ENCODE measurements at places on chromosomes 12 and 14.

DNA sequence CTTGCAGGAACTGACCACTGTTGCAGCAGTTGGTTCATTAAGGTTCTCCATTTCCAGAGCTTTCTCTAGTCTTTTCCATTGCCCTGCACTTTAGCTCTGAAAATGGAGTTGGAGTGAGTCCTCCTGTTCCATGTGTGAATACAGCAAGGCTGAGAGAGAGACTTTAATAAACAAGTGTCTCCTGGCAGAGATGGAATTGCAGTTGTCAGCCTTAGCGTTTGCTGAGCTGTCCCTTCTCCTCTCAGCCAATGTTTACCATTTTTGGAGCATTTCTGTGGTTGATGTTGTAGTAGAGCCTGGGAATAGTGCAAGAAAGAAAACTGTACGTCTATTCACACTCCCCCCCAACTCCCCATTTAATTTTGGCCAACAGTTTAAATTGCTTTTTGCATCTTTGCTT is 7.5 kb upstream of the MANSC4 start:
- DNase-seq = no peak

DNA sequence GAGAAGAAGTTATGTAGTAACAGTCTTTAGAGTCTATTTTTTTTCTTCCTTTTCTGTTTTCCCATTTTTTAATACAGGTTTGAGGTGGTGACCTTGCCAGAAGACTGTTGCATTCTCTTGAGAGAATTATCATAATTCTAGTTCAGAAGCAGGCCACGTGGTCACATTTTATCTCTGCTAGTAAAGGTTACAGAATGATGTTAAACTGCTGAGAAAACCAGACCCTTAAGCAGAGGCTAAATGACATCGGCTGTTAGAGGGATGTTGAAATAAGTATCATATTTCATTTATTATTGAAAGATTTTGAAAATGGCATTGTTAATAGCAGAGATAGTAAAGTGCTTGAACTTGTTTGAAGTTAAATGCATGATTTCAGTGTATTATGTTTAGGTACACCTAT is 49.2 kb downstream of the BRMS1L start:
- no peak for DNase-seq

GRCh38 chr12:19491863-19492262 is 52.6 kb downstream of the AEBP2 start:
- no peak for DNase-seq

DNA sequence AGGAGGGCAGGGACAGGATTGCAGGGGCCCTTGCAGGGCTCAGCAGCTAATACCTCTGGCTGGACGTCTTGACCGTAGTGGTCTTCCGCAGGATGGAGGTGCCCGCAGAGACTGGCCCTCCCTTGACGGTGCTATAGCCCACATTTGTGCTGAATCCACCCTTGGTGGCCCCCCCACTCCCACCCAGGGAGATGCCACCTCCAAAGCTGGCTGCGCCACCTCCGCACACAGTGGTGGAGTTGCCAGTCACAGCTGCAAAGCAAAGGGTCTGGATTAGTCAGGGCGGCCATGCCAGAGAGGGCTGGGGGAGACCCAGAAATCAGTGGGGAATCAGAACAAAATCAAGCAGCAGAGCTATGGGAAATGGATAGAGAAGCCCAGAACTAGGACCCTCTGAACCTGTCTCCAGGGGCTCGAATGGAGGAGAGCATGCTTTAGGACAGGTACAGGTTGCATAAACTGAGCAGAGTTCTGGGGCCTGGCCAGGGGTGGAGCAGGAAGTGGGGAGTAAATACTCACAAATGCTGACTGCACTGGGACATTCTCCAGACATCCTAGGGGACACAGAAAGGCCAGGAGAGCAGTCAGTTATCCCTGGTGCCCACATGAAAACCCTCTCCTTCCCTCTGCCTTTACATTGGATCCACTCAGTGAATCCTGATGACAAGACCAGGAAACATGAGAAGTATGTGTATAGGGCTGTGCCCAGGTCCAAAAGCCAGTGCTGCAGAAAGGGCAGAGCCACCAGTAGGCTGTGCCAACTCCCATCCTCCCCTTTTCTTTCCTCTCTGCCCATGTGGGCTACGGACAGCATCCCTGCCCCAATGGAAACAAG is 8.1 kb upstream of the KRT4 start:
- no peak for DNase-seq

- no peak for DNase-seq
Observed at GRCh38 chr12:69523433-69524330, 53.5 kb downstream of the FRS2 start.

GRCh38 chr14:102187568-102188001 is 47.9 kb downstream of the WDR20 start:
- no peak for DNase-seq

GRCh38 chr12:118061011-118061872 is at the start of gene WSB2:
Gene WSB2, minus strand, starts transcription at chr12:118061179. Its CDS starts 131 bp downstream, at chr12:118061048.
- no peak for DNase-seq

DNA sequence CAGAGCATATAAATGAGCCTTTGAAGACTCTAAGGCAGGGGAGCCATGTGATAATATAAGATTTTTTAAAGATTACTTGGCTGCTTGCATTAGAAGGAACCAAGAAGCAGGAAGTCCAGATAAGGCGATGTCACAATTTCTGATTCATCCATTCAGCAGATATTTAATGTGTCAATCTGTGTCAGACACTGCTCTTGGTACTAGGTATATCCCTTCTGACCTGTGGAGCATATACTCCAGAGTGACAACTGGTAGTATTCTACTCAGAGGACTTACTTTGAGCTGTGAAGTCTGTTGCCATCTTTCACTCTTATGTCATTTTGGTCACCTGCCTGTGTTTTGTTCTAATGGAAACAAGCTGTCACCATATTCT is 10.7 kb downstream of the EID3 start:
- DNase-seq = no peak

DNA sequence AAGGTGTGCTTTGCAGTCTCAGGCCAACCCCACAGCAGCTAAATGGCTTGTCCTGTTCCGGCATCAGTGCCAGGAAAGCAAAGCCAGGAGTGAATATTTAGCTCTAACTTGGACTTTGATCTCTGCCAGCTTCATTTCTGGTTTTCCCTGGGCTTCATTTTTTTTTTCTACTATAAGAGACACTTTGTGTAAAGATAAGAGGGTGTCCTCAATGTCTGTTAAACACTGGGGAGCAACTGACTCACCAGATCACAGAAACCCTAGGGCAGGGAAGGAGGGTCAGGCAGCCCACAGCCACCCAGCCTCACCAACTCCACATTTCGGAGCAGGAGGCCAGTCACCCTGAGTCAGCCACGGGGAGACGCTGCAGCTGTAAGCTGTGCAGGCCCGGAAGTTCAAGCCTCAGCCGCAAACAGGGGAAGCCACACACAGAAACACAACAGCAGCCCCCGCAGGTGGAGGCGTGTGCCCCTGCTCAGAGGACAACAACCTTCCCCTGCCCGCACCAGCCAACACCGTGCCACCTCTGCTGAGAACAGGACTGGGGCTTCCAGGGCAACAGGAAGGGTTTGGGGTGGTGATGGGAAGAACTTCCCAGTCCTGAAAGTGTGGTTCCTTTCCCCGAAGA is 6.3 kb downstream of the TNFRSF1A start:
- DNase-seq = peak; percentile 61

DNA sequence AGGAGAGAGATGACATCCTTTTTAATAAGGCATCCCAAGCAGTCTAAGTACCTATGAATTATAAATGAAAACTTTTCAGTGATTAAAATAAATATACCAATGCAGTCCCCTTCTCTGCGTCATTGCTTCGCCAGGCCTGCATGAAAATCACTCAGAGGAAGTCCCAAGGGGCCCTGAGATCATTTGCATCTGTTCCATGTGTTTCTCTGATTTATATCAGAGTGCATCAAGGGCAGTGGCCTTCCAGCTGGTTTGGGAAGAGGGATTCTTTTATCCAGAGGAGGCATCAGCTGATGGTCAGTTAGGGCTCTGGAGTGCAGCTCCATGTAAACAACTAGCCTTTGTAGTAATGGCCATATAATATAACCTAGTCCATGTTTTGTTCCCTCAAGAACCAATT is 210.1 kb downstream of the RGS6 start:
- DNase-seq = no peak

- DNase-seq = no peak
Observed at GRCh38 chr12:91406920-91407341, 224.3 kb upstream of the DCN start.

DNA sequence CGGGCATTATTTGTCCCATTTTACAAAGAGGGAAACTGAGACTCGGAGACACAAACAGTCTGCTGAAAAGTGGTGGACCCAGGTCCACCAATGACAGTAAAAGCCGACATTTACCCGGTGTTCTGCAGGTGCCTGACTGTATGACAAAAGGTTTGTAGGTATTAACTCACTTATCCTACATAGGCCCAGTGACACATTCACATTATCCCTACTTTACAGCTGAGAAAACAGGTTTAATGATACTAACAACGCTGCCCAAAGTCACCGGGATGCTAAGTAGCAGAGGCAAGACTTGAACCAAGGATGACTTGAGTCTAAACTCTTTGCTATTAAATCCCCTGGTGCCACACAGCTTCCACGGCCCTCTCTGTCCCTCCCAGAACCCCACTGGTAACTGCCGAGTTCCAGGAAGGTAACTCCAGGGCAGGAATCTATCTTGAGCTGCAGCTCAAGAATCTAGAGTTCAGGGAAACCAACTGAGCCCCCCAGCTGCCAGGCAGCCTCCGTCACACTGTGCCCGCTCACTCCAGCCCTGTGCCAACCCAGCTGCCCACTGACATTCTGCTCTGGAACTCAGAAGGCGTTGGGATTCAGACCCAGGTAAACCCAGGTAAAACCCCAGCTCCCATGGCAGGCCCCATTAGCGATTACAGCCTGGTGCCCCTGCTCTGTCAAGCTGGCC is 33.7 kb downstream of the SYNE3 start:
- no peak for DNase-seq

GRCh38 chr14:103833711-103834110 is 13.7 kb downstream of the PPP1R13B start:
- no peak for DNase-seq

- DNase-seq = no peak
Observed at GRCh38 chr14:29403091-29403490, 524.6 kb downstream of the PRKD1 start.

DNA sequence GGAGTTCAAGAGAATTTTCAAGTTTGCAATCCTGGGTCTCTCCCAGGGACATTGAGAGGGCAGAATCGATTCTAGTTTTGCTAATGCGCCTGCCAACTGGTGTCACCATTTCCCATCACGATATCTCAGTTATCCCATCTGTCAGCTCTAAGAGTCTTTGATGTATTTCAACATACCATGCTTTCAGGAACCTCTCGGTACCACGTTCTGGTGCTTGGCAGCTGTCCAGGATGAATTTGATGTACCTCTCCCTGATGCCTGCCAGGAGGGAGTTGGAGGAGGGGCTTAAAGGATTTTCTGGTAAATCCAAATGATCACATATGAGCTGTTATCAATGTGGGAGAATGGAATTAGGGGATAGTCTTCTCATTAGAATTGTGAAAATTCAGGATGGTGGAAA is 332.5 kb downstream of the RGS6 start:
- DNase-seq = no peak

- no peak for DNase-seq
Observed at GRCh38 chr14:51327376-51327775, 87.3 kb downstream of the TMX1 start.

DNA sequence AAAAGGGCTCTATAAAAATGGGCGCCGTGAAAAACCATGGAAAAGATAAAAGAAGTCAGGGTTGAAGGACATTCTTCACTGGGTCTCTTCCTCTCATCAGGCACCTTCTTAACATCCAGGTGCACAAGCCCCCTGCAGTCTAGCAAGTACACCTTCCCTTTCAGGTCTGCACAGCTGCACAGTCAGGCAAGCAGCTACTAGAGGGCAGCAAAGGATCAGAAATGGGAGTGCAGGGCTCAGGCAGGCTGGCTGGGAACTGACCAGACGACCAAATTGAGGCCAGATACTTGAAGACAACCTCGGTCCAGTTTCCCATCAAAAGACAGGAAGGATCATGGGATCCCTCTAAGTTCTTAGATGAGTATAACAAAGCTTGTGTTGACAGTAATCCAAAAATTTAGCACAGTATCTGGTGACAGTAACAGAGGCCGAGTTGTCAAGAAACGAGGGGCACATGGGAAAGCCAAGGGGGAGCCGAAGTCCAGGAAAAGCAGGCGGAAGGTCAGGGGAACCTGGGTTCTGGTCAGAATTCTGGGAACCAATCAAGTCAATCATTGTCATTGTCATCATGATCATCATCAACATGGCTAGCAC is 10.1 kb upstream of the GRIP1 start:
- DNase-seq = no peak

DNA sequence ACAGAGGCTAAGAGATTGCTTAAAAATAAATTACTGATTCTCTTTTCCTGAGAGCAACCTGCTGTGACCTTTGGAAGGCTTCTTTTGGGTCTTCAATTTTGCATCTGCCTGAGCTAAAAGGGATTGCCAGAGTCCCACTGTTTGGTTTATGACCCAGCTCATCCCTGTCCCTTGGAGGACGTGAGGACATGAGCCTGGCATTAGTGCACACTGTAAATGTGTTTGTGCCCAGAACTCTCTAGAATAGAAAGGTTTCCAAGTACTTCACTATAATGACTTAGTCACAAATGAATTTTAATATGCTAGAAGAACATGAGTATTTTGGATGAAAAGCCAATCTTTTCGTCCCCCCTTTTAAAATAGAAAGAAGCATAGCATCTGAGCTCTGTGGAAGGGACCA is 47.1 kb upstream of the CDKN3 start:
- no peak for DNase-seq

- no peak for DNase-seq
Observed at GRCh38 chr12:39984670-39985069, 121.2 kb downstream of the SLC2A13 start.

GRCh38 chr12:29983851-29984250 is 200.1 kb upstream of the TMTC1 start:
- no peak for DNase-seq

GRCh38 chr14:32702562-32702961 is 236.1 kb upstream of the NPAS3 start:
- DNase-seq = no peak

DNA sequence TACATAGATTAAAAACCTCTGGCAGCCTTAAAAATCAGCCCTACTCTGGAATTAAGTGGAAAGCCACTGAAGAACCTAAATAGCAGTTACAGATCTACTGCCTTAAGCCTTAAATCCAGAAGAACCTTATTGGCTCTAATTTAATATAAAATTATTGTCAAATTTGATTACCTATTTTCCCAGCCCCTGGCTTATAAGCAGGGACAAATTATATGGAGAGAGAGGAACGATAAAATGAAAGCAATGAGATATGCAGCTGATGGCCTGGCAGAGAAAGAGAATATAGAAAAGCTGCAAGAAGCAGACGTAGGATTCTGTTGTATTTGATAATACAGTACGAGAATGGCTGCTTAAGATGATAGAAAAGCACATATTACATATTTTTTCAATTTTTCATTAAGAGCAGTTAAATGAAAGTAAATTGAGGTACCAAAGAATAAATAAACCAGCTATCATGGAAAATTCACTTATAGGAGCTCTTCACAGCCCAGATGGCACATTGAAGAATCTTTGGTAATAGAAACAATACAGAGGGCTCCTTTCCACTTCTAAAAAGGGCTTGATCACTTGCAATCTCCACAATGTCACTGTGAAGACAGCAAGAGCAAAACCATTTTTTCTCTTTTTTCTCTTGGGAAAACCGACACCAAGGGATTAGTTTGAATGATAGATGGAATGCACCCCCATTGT is 129.4 kb downstream of the KICS2 start:
- no peak for DNase-seq

- DNase-seq = no peak
Observed at GRCh38 chr14:51481643-51482042, 170.1 kb upstream of the FRMD6 start.

Measured in stimulated activated CD8-positive, alpha-beta memory T cell treated with anti-CD3 and anti-CD28 coated beads, Interleukin-4, amount 100 ng/mL, for 1 hour (primary cell).